Cardiac ventricle fibroblast (primary cell): ENCODE measurements at places on chromosomes 5 and 9. TPM values are rescaled to one million over a fixed set of nuclear protein-coding genes. Genes with fewer than 3 reads are reported as not detected.

FOXD1 gene
- 0.44 and 1.1 TPM in 2 replicates for total RNA-seq

MAN2A1 gene
- total RNA-seq, result 48.0 and 53.5 TPM in 2 replicates

GRAMD2B gene
- 7.3 and 9.3 TPM in 2 replicates for total RNA-seq

CARD9 gene
- 0.31 and 0.88 TPM in 2 replicates for total RNA-seq

COL15A1 gene
- total RNA-seq, result 6.4 and 6.9 TPM in 2 replicates

PCSK5 gene
- 5.1 and 6.0 TPM in 2 replicates for total RNA-seq

EXD3 gene
- total RNA-seq, result 5.3 and 9.4 TPM in 2 replicates

RNF183 gene
- not detected in 2 replicates for total RNA-seq

ADAMTS2 gene
- 112 and 121 TPM in 2 replicates for total RNA-seq

ARHGEF37 gene
- total RNA-seq, result 2.2 and 2.7 TPM in 2 replicates

TAF11L10 gene
- not detected in 2 replicates for total RNA-seq

ZNF608 gene
- total RNA-seq, result 32.4 and 35.3 TPM in 2 replicates

HSD17B3 gene
- total RNA-seq, result not detected in 2 replicates

OBP2B gene
- not detected in 2 replicates for total RNA-seq

FOXD4L4 gene
- total RNA-seq, result not detected in 2 replicates

RAI14 gene
- 24.1 and 27.6 TPM in 2 replicates for total RNA-seq

PCDHAC1 gene
- 0.25 TPM in 1 of 2 replicates, not detected in the other for total RNA-seq

PCDHGA5 gene
- 3.0 and 3.1 TPM in 2 replicates for total RNA-seq

MYOZ3 gene
- total RNA-seq, result 0.20 and 2.0 TPM in 2 replicates

EPB41L4A gene
- 5.7 and 9.2 TPM in 2 replicates for total RNA-seq

ZFR gene
- total RNA-seq, result 43.9 and 48.1 TPM in 2 replicates

HAVCR1 gene
- not detected in 2 replicates for total RNA-seq

POLR3G gene
- 2.4 and 4.2 TPM in 2 replicates for total RNA-seq

MYOT gene
- total RNA-seq, result not detected in 2 replicates

TAF1L gene
- total RNA-seq, result not detected in 2 replicates

PCDHA3 gene
- 0.10 and 0.25 TPM in 2 replicates for total RNA-seq

OR1Q1 gene
- not detected in 2 replicates for total RNA-seq

ZNF454 gene
- total RNA-seq, result 2.0 and 4.4 TPM in 2 replicates

NUTM2F gene
- total RNA-seq, result not detected in 2 replicates

BHMT gene
- 1.1 TPM in 1 of 2 replicates, not detected in the other for total RNA-seq

GCNT4 gene
- 0.59 and 0.62 TPM in 2 replicates for total RNA-seq

TRIM7 gene
- total RNA-seq, result 0.29 and 0.31 TPM in 2 replicates

SPINK4 gene
- total RNA-seq, result not detected in 2 replicates

CCDC183 gene
- total RNA-seq, result 0.39 and 1.1 TPM in 2 replicates

TMEFF1 gene
- total RNA-seq, result 0.87 and 1.9 TPM in 2 replicates

DMGDH gene
- total RNA-seq, result 1.1 and 2.2 TPM in 2 replicates

CXXC5 gene
- 51.2 and 57.5 TPM in 2 replicates for total RNA-seq

DPH7 gene
- total RNA-seq, result 11.9 TPM in 2 replicates

FBLL1 gene
- 0.29 and 0.56 TPM in 2 replicates for total RNA-seq

CDX1 gene
- not detected in 2 replicates for total RNA-seq

ANKRD20A1 gene
- total RNA-seq, result not detected in 2 replicates

ACO1 gene
- total RNA-seq, result 74.1 and 75.0 TPM in 2 replicates

SLC45A2 gene
- not detected in 2 replicates for total RNA-seq

IFNA13 gene
- total RNA-seq, result not detected in 2 replicates

SLC25A46 gene
- total RNA-seq, result 46.8 and 49.1 TPM in 2 replicates

KLF9 gene
- 56.8 and 65.2 TPM in 2 replicates for total RNA-seq

ANKRD18B gene
- not detected in 2 replicates for total RNA-seq

STPG3 gene
- not detected in 2 replicates for total RNA-seq

TEX48 gene
- total RNA-seq, result not detected in 2 replicates
